ENCODE measurements at places on chromosomes 5 and 9. TPM values are rescaled to one million over a fixed set of nuclear protein-coding genes. Genes with fewer than 3 reads are reported as not detected.

DNA sequence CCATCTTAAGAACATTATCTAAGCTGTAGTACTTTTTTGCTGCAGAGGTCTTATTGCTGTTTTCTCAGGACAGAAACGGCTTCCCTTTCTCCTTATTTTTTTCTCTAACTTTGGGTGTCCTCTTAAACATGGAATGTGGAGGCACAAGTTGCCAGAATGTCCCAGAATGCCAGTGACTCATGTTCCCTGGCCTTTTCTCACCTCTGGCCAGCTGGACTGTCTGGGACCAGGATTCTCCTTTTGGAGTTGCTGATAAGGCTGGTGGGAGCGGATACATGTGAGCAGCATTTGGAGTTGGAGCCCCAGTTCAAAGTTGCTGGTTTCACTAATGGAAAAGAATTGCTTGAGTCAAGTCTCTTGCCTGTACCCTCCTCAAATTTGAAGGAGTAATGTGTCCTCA lies 112.8 kb downstream of the ARHGAP26 start:
- no peak for DNase-seq

PCDHA9 gene
- total RNA-seq: 0.56 TPM

GRCh38 chr9:133340256-133340655 lies 4.3 kb upstream of the SURF6 start:
- no peak for DNase-seq

DNA sequence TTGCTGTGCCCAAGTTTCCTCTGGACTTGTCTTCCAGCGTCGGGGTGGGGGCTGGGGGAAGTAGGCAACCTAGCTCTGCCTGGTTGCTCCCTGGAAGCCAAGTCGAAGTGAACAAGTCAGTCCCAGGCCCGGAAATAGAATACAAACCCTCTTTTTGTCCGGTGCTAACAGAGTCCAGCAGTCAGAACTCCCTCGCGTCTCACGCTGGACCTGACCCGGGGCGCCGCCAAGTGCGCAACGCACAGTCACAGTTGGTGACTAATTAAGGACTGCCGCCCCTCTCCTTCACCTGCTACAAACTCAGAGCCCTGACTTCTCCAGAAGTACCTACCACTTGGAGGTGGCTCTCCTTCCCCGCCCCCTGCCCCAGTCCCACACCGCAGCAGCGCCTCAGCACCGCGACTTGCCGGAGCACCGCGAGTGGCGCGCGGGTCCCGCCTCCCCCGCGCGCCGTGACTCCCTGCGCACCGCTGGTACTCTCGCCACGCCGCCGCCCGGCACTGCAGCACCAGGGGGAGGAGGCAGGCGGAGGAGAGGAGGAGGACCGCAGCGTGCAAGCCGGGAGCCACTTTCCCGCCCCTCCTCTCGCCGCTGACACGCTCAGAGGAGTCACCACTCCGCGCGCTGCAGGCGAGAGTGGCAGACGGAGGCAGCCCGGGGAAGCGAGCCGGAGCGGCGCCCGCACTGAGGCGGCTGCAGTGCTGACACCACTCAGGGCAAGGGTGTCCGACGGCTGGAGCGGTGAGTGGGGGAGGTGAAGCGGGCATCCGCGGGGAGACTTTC lies at the start of gene SV2C:
SV2C (plus strand) TSS at position 612 of the 783 bp plus-strand sequence. CDS start 48,368 bp downstream, outside the sequence.
- DNase-seq: no peak

- no peak for DNase-seq
These were observed 22.3 kb downstream of the ATPSCKMT start for GRCh38 chr5:10227379-10227778.

C9orf153 gene
- 1.2 TPM for total RNA-seq

DNA sequence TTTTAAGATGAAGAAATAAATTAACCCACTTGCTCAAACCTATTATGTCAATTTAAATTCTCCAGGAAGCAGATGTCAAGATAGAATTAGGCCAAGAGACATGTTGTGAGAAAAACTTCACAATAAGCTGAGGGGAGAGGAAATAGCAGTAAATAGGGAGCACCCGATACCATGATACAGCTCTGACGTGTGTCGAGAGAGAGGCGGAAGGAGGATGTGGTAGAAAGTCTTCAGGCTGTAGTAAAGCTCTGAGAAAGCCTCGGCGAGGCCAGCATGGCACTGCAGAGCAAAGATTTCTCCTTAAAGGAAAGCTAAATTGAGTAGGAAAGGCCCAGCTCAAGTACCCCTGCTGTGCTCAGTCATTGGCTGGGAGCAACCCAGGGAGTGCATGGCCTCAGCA lies 6.0 kb upstream of the PUM3 start:
- DNase-seq: no peak

TXNDC8 gene
- total RNA-seq: not detected

NUP188 gene
- 37.0 TPM for total RNA-seq

DNA sequence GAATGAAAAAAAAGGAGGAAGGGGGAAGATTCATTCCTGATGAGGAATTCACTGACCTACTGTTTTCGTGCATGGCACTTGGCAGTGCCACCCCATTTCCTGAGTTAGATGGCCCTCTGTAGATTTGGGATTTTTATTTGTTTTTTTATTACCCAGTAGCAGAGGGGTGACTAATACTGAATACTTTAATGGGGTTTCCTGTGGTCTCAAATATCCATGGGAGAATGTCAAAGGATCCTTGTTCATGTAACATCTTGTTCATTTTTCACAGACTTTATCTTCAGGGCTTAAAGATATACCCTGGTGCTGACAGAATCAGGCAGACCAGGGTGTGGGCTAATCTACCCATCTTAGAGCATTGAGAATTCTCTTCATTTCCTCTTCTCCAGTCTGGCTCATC lies 93.0 kb downstream of the MAMDC2 start:
- DNase-seq: no peak

DNA sequence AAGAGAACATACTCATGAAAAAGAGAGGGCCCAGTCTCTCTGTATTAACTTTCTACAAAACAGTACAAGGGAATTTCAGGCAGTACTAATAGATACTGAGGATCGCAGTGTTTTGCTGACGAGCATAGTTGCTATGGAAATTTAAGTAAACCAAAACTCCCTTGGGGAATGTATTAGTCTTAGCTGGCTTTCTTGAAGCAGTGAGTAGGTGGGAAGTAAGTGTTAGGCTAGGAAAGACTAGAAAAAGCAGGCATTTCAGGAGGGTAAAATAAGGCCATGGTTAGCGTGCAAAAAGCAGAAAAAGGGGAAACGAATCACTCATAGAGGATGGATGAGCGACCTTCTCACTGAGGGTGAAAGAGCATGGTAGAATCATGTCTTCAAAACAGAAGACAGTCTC lies 84.3 kb upstream of the ACTBL2 start:
- no peak for DNase-seq

DNA sequence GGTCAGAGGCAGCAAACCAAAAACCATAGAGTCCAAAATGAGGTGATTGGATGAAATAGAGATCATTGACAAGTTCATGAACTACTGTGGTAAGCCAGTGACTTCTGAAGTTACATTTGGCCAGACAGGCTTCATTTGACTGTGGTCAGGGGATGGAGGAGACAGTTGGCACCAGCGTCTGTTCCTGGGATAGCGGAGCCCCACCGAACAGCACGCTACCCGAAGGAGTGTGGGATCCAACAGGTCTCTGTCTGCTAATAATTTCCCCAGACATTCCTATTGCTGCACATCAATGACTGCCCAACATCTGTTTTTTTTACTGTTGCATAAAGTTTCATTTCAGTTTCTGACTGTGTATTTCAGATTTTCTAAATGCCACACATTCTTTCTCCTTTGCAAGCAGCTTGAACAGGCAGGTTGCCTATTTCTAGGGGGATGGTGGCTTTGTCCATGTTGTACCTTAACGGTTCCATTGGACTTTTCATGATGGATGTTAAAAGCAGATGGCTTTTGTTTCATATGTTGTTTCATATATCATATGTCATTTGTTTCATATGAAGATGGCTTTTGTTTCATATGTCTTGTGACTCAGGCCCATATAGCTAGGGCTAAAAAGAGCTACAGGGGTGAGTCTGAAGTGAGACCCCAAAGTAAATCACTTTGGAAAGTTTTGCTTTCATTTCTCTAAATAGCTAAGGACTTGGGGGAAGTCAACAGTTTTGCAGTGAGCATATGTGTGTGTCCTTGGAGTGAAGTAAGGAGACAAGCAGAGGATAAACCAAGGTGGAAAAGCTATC lies 180.8 kb downstream of the GOLPH3 start:
- DNase-seq: no peak

GRCh38 chr9:37679649-37680402 lies 29.1 kb downstream of the FRMPD1 start:
- DNase-seq: no peak

PCDHGA6 gene
- 6.9 TPM for total RNA-seq

CPLANE1 gene
- total RNA-seq: 15.9 TPM

DNA sequence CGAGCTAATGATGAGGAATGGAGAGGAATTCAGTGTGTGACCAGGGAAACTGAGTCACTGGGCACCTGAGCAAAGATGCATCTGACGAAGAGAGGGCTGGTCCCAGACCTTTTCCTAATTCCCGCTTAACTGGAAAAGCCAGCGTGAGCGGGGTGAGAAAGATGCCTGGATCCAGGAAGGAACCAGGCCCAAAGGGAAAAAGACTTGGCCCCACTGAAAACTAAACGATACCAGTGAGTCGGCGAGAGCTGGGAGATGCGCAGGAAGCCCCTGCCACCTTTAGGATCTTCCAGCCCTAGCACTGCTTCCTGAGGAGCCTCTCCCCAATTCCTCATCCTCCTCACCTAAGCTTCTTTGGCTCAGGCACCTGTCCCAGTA lies 499 bp upstream of the FCHSD1 start:
- DNase-seq: no peak

GRCh38 chr9:107737987-107738743 lies 248.6 kb upstream of the KLF4 start:
- DNase-seq: no peak

DNA sequence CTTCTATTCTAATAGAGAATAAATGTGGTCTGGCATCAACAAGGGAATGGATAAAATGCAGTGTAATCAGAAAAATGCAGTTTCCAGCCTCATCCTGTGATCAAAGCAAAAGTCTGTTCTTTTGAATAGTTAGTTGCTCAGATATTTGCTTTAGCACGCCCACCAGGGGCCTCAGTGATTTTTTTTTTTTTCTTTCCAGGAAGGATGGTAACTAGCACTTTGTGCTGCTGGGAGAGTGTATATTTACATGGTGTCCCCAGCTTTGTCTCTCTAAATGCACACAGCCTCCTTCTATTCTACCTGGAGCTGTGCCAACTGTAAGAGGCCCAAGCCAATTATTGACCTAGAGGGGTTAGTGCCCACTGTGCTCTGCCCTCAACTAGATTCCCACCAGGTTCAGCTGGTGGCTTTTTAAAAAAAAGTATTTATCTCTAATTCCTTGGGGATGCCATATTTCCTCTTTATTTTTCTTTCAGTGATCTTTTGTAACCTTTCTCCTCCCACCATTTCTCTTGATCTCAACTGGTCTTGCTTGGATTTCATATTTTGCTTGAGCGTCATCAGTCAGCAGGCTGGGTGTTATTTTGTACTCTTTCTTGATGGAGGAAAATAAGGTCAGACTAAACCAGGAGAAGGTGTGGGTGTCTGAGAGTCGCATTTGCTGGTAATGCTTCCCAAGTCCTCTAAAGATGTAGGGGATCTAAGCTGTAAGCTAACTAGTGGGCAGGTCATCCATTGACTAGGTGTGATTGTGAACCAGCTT lies 193.0 kb upstream of the C9orf72 start:
- DNase-seq: no peak

SEMA6A gene
- 21.3 TPM for total RNA-seq

DNA sequence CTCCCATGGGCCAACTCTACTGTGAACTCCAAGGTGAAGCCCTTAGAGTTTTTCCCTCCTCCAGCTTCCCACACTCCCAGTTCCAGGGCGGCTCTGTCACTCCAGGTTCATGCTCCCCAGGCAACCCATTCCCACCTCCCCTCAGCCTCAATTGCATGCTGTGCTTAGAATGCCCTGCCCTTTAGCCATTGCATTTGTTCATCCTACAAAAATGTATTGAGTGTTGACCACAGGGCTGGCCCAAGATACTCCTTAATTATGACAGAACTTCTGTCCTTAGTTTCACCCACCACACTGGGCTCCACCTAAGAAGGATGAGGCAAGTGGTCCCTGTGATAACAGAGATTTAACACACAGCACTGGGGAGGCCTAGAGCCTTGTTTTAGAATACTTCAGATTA lies 236.1 kb downstream of the ADAMTSL1 start:
- no peak for DNase-seq

- DNase-seq: no peak
These were observed 473.5 kb upstream of the DAP start for GRCh38 chr5:11234501-11234911.

CCNI2 gene
- total RNA-seq: not detected

GRCh38 chr5:73230264-73231245 lies 57.6 kb downstream of the TMEM174 start:
- no peak for DNase-seq

DNA sequence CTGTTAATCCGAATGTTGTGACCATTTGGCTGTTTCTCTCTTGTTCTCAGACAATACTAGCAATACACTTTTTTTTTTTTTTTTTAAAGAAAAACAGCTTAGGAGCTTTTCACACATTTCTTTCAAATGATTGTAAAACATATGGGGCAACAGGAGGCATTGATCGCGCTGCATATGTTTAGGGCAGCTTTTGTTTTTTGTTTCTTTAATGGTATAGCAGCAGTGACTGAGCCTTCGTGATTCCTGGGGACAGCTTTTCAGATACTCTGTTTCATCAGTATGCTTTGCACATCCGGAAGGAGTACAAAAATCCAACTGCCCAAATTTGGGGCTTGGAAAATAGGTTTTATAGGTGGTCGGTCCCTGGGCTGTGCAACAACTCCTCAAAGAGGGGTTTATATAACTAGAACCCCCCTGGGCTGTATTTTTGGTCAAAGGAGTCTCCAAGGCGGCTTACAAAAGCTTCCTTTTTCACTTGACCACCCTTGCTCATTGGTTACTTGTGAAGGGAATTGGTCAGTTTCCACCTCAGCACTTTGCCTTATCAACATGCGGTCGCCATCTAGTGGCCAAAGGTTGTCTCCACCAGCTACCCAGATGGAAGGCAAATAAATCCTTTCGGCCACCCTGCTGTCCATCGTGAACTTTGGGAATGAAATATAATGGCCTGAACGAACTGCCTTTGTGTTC lies 91.8 kb downstream of the PDE6A start:
- DNase-seq: peak; percentile 79

- no peak for DNase-seq
These were observed 225.5 kb downstream of the NDUFS4 start for GRCh38 chr5:53785924-53786323.

- DNase-seq: no peak
These were observed 96.3 kb downstream of the KIAA0825 start for GRCh38 chr5:94522117-94522516.

DNA sequence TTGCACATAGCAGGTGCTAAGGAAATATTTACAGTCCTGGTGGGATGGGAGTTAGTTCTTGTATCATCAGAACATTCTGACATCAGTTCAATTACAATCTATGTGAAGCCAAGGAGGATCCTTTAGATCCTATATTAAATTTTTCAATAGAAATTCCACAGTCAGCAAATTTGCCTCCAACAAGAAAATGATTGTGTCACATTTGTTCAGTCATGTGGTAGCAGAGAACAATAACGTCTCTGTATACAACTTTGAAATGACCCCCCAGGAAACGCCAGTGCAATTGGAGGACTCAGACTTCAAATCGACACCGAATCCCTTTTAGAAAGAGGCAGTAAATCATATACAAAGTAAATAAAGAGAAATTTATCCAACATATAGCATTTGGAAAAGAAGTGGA lies 392.1 kb downstream of the DTWD2 start:
- DNase-seq: no peak
